Activated CD4-positive, alpha-beta T cell treated with anti-CD3 and anti-CD28 coated beads, Interleukin-2, amount 50 U/mL, for 16 hours (primary cell): ENCODE measurements at places on chromosomes 2 and 18.

GRCh38 chr18:45684341-45685115 lies 39.5 kb upstream of the SLC14A1 start:
- DNase-seq: no peak

- peak; percentile 27 for DNase-seq
Measured at GRCh38 chr2:218516614-218517013, 51.5 kb downstream of the USP37 start.

DNA sequence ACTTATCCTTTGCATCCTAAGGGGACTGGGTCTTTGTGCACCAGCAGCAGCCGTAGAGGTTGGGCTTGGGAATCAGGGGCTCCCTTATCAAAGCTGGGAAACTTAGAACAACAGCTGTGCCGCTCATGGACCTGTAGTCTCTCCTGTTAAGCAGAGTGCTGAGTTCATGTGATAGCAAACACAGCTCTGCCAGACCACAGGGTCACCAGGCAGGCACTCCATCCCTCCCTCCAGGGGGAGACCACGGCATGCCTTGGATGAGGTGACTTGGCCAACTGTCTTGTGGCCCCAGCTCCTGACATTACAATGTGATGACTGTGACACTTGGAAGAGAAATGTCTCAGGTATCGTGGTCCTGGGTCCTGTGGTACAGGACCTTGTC lies 60.0 kb downstream of the DGKD start:
- no peak for DNase-seq

DNA sequence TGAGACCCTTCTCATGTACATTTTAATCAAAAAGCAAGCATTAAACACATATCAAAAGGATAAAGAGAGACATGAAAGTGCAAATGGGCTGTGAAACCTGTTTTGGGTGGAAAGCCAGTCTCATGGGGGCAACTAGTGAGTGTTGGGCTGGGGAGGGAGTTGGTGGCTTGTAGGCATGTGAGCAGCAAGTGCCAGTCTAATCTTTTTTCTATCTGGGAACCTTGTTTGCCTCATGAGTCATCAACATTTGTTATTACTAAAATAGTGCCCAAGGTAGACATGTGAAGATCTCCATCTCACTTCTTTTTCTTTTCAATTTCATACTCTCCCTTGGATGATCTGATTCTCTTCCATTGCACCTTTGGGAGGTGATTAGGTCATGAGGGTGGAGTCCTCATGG lies 613.9 kb upstream of the GYPC start:
- no peak for DNase-seq

DNA sequence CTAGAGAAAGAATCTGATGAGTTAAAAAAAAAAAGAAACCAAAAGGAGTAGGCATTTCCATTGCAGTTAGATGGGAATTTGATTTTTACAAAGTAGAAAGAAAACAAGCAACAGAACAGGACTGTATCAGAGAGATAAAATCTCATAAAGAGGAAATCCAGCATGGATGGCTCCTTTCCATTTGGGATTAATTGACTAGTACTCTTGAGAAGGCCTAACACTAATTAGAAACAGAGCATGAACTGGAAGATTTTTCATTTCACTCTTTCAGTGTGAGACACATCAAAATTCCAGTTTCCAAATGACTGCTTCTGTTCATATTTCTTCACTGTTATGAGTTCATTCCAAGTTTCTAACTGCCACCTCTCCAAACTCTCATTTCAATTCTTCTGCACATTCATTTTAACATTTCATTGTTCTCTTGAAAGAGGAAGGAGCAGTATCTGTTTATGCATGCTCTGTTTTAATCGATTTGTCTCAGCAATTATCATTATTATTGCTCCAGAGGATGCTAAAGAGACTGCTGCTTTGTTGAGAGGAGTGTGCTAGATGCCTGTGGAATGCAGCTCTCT lies 108.8 kb upstream of the PIEZO2 start:
- DNase-seq: peak; percentile 2

- no peak for DNase-seq
Measured at GRCh38 chr18:70314151-70314782, 25.4 kb downstream of the SOCS6 start.

DNA sequence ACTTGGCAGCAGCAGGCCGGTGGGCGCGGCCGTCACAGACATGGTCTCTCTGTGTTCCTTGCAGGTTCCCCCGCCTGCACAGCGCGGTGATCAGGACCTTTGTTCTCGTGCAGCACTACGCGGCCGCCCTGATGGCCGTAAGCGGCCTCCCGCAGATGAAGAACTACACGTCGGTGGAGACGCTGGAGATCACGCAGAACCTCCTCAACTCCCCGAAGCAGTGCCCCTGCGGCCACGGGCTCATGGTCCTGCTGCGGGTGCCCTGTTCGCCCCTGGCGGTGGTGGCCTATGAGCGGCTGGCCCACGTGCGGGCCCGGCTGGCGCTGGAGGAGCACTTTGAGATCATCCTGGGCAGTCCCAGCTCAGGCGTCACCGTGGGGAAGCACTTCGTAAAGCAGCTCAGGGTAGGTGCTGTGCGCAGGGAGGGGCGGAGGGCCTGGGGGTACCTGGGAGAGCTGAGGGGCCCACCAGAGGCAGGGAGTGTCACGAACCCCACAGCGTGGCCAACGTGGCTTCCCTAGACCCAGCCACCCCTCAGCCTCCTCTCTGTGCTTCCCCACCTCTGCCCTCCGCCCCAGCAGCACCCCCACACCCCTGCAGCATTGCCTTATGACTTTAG lies 59.3 kb downstream of the NTSR2 start:
- no peak for DNase-seq

- DNase-seq: no peak
Measured at GRCh38 chr2:96916646-96917543, 47.0 kb upstream of the SEMA4C start.

DNA sequence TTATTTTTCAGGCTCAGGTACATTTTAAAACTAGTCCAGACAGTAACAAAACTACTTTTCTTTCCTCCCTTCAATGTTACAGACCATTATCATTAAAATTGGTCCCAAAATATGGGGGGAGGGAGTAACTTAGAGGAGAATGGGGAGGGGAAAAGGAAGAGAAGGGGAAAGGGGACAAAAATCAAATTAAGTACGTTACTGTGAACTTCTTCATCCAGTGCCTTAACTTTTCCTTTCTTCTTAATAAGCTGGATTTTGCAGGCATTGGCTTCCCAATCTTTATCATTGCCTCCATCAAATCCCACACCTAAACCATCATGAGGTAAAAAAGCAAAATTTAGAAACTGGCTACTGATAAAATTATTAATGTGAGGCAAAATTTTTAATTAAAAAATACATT lies 17.2 kb downstream of the GFPT1 start:
- no peak for DNase-seq

- DNase-seq: no peak
Measured at GRCh38 chr2:165901620-165902298, 51.8 kb downstream of the TTC21B start.

GRCh38 chr18:55983433-55983832 lies 395.4 kb upstream of the TCF4 start:
- no peak for DNase-seq

DNA sequence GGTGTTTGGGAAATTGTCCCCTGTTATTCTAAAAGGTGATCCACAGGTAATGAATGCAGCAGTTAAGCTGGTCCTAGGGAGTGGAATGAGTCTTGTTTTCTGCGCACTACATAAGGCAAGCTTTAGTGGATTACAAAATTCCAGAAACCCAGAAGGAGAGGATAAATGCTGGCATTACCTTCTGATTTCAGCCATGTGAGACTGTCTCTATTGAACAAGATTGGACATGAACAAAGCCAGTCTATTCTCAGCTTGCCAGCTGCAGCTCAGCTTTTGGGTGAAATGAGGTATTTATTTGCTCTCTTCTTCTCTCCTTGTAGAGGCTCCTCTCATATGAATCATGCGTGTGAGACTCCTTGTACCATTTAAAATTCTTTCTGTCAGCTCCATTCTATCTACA lies 944.9 kb downstream of the CNTNAP5 start:
- no peak for DNase-seq

DNA sequence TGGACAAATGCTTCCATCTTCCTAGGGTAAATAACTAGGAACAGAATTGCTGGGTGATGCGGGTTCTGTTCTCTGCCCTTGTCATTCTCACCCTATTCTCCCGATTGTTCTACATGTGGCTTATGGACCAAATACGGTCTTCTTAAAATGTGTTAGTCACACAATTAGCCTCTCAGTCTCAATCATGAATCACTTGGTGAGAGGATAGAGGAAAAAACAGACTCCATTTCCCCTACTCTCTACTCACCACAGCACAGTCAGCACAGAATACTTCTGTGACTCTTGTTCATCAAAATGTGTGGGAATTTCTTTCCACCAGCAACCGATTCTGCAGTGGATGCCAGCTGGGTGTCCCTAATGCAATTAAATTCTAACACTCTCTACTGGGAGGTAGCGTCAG lies 125.2 kb downstream of the SH3BP4 start:
- no peak for DNase-seq

- DNase-seq: no peak
Measured at GRCh38 chr2:233831011-233831721, 23.2 kb downstream of the HJURP start.

DNA sequence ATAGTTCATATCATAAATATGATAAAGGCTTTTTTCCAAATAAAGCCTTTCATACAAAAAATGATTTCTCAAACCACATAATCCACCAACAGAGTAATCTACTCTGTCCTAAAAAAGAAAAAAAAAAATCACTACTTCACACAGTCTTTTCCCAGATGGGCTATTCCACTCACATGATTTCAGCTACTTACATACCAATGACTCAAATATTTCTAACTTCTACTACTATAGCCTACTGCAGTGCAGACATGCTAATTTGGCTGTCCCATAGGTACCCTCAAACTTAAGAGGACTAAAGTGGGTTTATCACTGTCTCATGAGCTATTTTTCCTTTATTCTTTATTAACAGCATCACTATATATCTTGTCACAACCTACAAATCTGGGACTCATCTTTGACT lies 57.4 kb downstream of the SLC66A3 start:
- DNase-seq: no peak

GRCh38 chr2:28394331-28394877 lies 1.7 kb downstream of the FOSL2 start:
- no peak for DNase-seq

DNA sequence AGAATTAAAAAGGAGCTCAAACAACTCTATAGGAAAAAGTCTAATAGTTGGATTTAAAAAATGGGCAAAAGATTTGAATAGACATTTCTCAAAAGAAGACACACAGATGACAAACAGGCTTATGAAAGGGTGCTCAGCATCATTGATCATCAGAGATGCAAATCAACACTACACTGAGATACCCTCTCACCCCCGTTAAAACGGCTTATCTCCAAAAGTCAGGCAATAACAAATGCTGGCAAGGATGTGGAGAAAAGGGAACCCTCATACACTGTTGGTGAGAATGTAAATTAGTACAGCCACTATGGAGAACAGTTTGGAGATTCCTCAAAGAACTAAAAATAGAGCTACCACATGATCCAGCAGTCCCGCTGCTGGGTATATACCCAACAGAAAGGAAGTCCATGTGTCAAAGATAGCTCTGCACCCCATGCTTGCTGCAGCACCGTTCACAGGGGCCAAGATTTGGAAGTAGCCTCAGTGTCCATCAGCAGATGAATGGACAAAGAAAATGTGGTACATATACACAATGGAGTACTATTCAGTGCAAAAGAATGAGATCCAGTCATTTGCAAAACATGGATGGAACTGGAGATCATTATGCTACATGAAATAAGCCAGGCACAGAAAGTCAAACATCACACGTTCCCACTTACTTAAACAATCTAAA lies 46.7 kb upstream of the B3GNT7 start:
- no peak for DNase-seq

DNA sequence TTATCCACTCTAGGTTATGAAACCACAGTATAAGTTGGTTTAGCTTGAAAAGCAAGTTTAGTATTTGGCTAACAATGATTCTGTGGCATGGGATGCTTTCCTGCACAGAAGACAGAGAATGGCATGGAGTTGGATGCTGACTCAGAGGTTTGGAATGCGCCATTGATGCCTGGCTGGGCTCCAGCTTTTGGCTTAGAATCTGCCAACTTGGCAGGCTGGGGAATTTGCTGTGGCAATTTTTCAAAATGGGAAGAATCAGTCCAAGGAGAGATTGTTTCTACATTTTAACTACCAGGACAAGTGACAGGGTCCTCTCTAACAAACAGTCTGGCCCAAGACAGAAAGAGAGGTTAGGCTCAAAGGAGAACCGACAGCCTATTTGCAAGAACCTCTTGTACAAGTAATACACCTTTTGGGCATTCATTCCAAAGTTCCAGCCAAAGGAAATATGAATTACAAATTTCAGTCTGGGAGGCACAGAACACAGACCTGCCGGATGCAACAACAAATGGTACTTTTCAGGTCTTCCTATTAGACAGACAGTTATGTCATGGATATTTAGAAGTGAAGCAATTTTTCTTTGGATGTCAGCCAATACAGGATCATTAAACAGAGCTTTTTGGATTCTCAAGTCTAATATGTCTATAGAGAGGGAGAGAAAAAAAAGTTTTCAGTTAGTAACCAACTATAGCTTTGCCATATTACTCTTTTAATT lies 1027.7 kb downstream of the TMEM182 start:
- no peak for DNase-seq

DNA sequence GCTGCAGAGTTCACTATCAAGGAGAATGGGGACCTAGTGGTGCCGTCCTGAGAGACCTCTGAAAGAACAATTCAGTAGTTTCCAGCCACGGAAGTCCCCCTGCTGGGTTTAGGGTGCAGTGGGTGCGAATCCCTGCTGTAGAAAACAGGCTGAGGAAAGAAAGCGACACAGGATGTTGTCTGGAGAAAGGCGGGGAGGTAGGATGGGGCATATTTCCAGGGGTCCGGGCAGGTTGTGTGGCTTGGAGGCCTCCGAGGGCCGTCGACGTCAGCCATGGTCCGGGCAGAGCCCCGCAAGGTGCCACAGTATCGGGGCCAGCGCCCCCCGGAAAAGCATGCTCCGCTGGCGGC lies 807 bp upstream of the CREB1 start:
- peak; percentile 66 for DNase-seq

DNA sequence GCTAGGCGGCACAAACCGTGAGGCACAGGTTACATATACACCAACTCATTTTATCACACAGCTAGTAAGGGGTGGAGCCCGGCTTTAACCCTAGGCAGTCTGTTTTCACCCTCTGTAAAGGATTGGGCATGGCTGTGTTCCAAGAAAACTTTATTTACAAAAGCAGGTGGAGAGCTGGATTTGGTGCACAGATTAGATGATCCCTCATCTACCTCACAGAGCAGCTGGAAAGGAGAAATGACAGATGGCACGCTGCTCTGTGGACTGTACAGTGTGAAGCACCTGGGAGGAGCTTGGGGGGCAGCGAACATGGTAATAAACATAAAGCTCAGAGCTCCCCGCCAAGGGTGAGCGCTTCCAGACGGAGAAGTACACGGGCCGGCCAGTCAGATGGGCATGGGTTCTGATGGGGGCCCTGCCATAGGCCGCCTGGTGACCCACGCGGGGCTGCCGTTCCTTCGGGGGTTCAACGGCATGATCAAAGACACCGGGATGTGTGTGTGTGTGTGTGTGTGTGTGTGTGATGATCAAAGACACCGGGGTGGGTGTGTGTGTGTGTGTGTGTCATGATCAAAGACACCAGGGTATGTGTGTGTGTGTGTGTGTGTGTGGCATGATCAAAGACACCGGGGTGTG lies 862 bp upstream of the TMEM177 start:
- no peak for DNase-seq

GRCh38 chr2:64119369-64119768 lies 24.9 kb downstream of the PELI1 start:
- DNase-seq: no peak

GRCh38 chr2:196238836-196239380 lies 67.5 kb upstream of the STK17B start:
- no peak for DNase-seq
